AML-193 (cell line): ENCODE measurements at places on chromosomes 2 and 18.

GRCh38 chr2:137700681-137701080, 263.6 kb upstream of the HNMT start:
- no peak for DNase-seq

DNA sequence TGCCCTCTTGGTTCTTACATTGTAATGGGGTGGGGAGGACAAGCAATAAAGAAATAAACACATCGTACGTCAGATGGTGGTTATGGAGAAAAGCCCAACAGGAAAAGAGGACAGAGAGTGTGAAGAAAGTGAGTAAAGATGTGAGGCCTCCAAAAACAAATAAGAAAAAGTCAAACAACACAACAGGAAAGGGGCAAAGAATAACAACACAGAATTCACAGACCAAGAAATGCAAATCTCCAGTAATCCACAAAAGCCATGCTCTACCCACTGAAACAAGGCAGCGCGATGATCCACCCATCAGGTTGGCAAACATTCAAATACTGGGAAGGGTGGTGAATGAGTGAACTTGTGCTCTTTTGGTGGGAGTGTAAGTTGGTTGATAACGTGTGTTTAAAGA, 16.7 kb upstream of the DUSP2 start:
- no peak for DNase-seq

DNA sequence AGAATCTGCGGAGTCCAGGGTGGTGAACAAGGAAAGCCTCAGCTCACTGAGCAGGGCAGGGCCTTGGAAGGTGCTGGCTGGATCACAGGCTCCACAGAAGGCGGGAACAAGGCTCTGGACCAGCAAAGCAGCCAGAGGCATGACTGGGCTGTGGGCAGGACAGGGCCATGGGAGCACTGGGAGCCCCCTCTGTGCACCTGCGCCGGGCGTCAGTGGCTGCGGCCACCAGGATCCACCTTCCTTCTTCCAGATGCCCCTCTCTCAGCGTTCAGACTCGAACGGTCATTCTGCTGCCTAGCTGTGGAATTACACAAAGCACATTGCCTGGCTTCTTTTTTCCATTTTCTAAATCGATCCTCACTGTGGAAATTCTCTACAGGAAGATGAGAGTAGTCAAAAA, 621.2 kb downstream of the GALR1 start:
- no peak for DNase-seq

DNA sequence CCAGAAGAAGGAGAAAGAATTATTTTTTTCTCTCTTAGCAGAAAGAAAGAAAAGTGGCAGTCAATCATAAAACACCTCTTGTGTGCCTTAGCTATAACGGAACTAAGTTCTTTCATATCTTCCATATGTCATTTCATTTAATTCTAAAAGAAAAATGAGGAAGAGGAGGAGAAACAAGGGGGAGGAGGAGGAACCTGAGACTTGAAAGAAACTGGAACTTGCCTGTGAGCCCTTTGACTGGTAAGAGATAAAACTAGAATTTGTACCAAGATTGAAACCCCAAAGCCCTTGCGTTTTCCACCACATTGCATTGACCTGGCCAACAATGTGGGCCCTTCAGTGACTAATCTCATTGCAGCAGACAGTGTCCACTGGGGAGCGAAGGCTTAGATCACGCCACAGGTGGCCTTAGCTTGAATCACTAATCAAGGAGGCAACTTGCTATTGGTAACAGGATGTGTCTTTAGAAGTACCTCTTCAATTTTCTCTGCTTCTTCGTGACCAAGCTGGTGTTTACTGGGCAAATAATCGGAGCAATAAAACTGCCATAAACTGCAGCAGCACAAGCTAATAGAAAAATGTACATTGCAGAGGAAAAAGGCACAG, 307.9 kb downstream of the CLIP4 start:
- DNase-seq, result no peak

DNA sequence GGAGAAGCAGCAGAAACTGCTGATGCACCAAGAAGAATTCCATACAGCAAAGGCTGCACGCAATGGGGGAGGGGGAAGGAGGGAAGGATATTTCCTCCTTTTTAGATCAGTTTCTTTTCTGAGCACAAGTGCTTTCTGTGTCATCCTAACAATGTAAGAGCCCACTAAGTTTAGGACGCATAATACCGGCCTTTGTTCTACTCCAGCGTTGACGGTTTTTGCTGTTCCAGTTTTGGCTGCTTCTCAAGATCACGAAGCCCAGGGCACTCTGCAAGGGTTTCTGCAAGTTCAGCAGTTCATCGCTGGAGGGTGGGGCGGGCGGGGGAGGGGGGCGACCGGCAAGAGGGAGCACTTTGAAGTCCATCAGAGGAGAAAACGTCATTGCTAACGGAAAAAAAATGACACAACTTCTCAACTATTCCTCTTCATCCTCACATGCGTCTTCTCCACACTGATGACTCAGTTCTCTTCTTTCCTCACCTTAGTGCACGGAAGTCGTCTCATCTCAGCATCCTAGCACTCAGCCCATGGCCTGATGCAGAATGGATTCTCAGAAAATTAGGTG, 8.7 kb downstream of the FAM178B start:
- no peak for DNase-seq

DNA sequence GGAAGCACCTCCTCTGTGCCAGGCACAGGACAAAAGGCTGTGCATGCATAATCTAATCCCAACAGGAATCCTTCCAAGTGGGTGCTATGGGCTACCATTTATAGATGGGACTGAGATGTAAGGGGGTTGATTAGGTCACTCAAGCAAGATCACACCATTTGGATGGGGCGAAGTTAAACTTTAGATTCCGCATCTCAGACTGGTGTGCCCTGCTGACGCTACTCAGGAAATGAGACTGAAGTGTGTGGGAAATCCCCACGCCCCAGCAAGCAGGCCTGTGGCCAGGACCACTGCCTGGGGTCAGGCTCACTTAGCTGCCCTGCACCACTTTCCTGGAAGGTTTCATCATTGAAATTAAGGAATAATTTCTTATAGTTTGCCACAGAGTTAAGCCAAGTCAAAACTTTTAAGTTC, 70.5 kb upstream of the PPP1CB start:
- DNase-seq, result no peak

DNA sequence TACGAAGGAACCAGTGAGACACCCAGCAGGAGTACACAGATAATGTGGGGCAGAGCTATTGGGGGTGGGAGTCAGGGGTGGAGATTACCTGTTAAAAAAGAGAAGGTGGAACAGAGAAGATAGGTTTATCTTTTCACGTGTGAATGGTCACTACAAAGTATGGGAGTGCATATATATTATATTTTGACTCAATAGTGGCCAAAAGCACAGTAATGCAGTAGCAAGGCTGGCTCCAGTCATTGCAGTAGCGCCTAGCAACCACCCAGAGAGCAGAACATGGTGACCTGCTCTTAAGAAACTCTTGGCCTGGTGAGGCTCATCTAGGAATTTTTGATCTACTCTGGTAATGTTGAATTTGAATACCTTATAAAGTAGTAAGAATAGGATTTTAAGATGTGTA, 1.0 kb downstream of the IMPACT start:
- no peak for DNase-seq

GRCh38 chr2:217650716-217651360, 352.0 kb downstream of the TNS1 start:
- peak; percentile 67 for DNase-seq

DNA sequence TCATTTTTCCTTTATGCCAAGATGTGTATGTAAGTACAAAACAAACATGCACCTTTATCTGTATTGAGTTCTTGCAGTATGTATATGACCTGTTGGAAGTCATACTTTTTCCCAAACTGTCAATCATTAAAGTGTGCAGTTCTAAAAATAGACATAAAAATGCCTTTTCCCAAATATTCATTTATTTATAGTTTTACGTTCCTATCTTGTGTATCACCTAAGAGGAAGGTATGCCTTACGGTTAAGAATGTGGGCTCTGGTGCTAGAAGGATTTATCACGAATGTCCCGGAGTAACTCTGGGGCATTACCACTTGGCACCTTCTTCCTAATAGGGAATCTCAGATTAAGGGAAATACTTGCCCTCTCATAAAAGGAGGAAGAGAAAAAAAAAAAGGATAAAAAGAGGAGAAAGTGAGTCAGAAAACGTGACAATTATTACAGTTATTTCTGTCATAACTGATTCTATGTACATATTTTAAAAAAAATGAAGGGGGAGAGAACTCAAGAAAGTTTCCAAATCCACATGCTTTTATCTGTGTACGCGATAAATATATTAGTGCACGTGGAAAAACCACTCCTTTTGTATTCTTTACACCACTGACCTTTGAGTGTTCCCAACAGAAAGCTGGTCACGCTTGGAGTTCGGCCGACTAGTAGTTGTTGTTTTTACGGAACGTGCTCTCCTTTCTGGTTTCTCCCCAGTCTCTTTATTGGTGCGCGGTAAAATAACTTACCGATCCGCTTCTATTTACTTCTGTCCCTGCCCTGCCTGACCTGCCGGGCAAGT, 721 bp downstream of the MCEE start:
- DNase-seq, result no peak
